Cerebellum (tissue), 4 donors: ENCODE measurements at places on chromosomes 6 and 20. TPM values are rescaled to one million over a fixed set of nuclear protein-coding genes. Genes with fewer than 3 reads are reported as not detected.

DNA sequence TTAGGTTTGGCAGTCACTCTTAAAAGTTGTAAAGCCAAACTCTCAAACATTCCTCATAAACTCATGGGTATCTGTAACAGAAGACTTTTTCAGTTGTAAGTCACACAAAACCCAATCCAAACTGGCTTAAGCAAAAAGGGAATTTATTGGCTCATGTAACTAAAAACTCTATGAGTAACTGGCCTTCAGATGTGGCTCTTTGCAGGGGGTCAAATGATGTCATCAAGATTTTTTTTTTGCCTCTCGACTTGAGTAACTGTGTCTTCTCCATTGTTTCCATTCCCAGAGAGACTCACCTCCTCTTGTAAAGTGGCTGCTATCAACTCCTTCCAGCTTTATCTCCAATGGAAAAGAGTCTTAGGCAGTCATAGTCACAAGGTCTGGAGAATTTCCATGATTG, 645.0 kb downstream of the DHX35 start:
- no peak for DNase-seq

POFUT1 gene
- total RNA-seq = 17.1 TPM

GRCh38 chr6:167444602-167445346, 119.9 kb downstream of the TTLL2 start:
- DNase-seq = no peak

GRCh38 chr6:119207971-119208725, 129.7 kb upstream of the FAM184A start:
- DNase-seq = no peak

- DNase-seq = no peak
Observed at GRCh38 chr20:17935761-17936160, 32.8 kb downstream of the SNX5 start.

DNA sequence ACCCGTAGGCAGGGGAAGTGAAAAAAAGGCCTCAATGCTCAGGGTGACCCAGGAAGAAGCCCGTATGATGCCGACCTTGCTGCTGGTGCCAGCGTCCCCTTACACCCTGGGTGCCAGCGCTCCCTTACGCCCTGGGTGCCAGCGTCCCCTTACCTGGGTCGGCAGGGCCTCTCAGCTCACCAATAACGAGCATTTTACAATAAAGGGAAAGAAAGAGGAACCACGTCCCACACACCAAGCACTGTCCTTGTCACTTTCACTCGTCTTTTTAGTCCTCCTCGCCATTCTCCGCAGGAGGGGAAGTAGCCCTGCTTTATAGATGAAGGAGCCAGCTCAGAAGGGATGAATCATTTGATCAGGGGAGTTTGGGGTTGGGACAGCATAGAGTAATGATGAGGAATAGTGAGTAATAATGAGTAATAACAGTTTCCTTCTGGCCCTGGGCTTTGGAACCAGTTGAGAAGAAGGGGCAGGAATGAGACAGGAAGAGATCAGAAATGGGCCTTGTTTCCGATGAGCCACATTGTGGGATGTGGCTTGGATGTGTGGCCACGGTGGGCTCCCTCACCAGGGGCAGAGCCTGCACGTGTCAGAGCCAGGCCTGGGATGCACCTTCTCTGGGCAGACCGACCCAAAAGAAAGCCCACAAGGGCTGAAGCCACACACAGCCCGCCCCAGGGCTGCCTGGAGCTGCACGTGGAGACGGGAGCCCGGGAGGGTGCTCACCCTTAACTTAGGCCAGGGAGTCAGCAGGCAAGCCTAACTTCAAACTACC, 75.7 kb downstream of the SYNJ2 start:
- DNase-seq = no peak

DNA sequence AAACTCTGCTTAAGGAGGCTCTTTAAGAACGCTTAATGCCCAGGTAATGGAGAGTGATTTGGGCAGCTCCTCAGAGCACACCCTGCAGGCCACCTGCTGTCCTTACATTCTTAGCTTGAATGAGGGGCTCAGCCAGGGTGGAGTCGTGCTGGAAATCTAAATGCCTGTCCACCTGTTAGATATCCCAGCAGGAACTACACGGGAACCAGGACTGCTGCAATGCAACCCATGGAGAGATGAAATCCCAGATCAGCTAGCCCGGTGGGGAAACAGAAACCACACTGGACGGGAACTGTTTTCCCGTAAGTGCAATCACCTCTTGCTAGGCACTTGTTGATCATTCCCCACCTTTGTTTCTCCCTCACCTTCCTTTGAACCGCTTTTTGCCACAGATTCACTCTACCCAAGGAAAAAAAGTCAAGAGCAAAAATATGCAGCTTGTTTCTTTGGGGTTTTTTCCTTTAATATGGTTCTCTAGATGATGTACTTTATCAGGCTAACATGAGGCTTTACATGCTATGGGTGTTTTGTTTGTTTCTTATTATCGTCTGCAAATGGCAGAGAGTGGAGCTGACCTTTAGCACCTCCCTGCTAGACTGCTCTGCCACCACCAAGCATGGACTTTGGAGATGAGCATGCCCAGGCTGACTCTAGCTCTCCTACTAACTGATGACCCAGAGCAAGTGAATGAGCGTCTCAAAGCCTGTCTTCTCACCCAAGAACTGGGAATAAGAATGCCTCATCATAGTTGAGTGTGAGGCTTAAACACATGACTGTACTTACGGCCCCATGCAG, 125.9 kb upstream of the TNFAIP3 start:
- no peak for DNase-seq

DNA sequence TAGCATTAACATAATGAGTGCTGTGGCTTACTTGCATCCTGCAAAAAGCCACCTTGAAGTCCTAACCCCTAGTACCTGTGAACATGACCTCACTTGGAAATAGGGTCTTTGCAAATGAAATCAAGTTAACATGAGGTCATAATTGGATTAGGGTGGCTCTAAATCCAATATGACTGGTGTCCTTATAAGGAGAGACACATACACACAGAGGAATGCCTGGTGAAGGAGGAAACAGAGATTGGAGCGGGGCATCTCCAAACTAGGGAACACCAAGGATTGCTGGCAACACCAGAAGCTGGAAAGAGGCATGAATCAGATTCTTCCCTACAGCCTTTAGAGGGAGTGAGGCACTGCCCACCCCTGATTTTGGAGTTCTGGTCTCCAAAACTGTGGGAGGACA, 17.6 kb upstream of the RPS6KA2 start:
- no peak for DNase-seq

MMP24 gene
- total RNA-seq = 50.1 TPM

SLC2A4RG gene
- 6.6 TPM for total RNA-seq

DNA sequence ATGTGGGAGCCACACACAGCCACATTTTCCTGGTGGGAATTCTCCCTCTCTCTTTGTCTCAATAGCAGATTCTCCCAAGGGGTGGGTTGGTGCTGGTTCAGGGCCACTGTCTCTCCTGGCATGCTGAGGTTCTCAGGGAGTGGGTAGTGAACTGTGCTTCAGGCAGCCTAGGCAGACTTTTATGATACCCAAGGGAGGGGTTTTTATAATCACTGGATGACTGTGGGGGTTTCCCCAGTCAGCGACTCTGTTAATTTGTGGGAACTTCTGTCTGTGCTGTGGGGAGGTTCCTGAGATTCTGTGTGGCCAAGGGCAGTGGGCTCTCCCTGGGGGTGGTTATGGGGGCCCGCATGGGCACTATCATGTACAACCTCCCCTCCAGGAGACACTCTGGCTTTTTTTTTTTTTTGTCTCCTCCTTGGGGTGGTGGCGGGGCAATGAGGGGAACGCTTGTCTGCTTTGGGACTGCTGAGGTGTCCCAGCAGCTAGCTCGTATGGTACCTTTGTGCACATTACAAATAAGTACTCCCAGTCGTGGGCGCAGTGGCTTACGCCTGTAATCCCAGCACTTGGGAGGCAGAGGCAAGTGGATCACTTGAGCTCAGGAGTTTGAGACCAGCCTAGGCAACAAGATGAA, 10.0 kb downstream of the PTK7 start:
- no peak for DNase-seq

DNA sequence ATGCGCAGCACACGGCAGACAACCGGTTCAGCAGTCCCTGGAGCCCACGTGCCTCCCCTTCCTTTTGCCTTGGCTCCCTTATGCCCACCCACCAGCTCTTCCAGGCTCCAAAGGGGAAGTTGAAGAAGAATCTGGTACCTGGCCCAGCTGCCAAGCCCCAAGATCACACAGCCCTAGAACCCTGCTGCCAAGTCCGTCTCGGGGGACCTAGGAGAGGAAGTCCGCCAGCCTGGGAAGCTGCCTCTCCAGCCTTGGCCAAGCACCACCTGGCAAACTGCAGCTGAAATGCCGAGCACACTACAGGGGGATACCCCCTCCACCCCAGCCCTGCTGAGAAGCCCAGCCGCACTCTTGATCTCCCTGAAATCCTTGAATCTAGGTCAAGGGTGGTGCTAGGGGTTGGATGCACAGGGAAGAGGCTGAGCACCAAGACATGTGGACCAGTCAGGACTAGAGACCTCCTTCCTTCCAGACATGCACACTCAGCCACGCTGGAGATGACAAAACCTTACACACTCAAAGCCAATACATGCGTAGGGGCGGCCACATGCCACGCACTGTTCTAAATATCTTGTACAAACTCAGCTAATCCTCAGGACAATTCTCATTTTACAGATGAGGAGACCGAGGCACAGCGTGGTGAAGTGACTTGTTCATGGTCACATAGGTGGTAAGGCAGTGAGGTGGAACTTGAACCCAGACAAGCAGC, 124.1 kb downstream of the PREX1 start:
- DNase-seq = no peak

- DNase-seq = no peak
Observed at GRCh38 chr6:20565342-20565741, 31.1 kb downstream of the CDKAL1 start.

EPHA7 gene
- total RNA-seq = 167 TPM

DNA sequence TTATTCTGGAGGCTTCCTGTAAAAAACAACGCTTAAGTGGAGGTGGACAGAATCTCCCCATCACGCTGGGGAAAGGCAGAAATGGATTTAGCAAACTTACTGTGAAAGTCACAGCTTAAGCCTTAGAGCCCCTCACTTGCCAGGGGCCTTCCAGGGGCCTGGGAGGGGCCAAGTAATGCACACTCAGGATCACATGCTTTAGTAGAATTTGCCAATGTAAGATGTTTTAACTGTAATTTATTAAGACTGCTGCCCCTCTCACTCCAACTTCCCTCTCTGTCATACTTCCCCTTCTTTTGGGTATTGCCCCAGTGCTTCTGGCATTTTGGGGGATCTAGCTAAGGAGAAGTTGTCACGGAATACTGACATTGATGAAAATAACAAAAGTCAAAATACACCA, 12.6 kb upstream of the ADA start:
- no peak for DNase-seq

GPX5 gene
- not detected for total RNA-seq

DNA sequence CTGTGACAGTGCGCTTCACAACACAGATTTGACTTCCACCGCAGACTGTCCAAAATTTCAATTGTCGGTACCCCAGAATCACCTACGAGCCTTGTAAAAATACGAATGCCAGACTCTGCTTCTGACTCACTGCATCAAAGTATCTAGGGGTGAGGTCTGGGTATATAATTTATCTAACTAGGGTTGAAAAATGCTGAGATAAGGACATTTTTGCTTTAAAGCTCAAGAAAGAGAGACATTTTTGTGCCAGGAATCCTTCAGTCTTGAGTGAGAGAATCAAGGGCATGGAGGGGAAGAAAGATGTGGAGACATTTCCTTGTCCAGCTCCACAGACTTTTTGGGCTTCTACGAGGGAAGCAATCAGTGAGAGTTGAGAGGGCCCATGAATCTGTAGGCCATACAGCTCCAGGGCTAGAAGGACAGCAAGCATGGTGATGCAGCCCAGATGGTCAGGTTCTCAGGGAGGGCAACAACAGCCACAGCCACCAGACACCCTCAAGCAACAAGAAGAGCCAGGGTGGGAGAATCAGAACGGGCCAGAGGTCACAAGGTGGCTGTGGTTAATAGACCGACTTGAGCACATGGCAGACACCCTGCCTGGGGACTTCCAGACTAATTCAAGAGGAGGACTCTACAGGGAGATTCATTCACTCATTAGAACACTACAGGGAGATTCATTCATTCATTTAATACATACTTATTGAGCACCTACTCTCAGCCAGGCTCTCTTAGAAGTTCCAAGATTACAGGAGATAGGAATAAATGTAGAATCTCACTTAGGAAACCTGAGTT, 211.1 kb upstream of the PRDM1 start:
- DNase-seq = no peak

CLDN20 gene
- total RNA-seq = not detected

- DNase-seq = no peak
Observed at GRCh38 chr6:25035174-25035511, 99.4 kb upstream of the RIPOR2 start.

DNA sequence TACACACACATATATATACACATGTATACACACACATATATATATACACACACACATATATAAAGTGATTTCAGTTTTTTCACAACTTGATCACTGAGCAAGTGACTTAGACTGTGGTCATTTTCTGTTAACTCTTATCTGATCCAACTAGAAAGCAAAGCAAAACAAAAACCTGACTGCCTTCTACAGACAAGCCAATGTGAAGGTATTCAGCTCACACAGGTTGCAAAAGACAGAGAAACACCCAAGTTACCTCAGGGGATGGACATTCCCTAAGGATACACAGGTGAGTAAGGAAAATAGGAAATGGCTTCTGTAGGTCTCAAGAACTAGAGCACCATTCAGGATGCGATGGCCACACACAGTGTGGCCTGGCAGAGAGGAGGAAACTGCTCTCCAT, 58.4 kb upstream of the IER3 start:
- DNase-seq = no peak

- DNase-seq = no peak
Observed at GRCh38 chr6:53796451-53796780, 1.6 kb downstream of the LRRC1 start.

FERMT1 gene
- total RNA-seq = 1.1 TPM

DNA sequence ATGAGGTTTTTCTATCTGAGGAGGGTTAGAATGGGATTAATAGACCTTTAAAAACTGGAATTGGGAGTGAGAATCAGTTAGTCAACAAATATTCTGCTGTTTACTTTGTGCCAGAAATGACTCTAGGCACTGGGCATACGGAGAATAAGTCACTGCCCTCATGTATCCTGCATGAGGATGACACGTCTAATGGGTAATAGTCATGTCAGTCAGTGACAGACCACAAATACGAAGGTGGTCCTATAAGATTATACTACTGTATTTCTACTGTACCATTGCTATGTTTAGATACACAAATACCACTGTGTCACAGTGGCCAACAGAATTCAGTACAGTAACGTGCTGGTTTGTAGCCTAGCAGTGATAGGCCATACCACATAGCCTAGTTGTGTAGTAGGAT, 30.7 kb downstream of the ZFAND3 start:
- no peak for DNase-seq

RIMS4 gene
- 25.8 TPM for total RNA-seq

GRCh38 chr20:58819921-58820320, 30.8 kb downstream of the GNAS-AS1 start:
- DNase-seq = no peak

DNA sequence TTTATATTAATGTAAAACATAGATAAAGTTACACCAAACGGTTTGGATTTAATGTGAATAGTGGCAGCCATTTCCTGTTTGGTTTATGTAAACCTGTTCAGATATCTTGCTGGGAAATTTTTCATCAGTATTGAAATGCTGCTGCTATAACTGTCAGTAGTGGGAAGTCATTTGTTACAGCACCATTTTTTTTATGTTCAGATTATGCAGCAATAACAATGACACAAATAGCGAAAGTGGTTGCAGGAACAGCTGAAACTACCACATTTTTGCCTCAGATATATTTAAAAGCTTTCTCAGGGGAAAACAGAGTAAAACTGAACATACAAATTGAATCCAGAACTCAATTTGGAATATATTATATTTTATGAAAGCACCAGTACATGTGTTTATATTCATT, 128.8 kb upstream of the SIM1 start:
- DNase-seq = no peak
